ENCODE measurements at places on chromosomes 7 and 10.

GRCh38 chr10:24415455-24416125 is 206.7 kb downstream of the KIAA1217 start:
- DNase-seq: no peak

- DNase-seq: no peak
Measured at GRCh38 chr7:90726623-90727022, 130.5 kb downstream of the CDK14 start.

GRCh38 chr10:113612154-113612553 is 51.7 kb downstream of the NRAP start:
- DNase-seq: no peak

GRCh38 chr7:135857519-135858274 is 109.1 kb upstream of the FAM180A start:
- DNase-seq: no peak

- DNase-seq: no peak
Measured at GRCh38 chr10:45059632-45060031, 58.9 kb downstream of the ZNF22 start.

- no peak for DNase-seq
Measured at GRCh38 chr10:70683601-70683934, 11.3 kb downstream of the ADAMTS14 start.

GRCh38 chr10:103852856-103853255 is 2.5 kb downstream of the SH3PXD2A start:
- DNase-seq: no peak

GRCh38 chr7:142832417-142832816 is 22.5 kb upstream of the EPHB6 start:
- DNase-seq: no peak

- DNase-seq: no peak
Measured at GRCh38 chr7:91910171-91910570, 29.7 kb upstream of the MTERF1 start.

- DNase-seq: no peak
Measured at GRCh38 chr7:105678811-105679495, 97.7 kb upstream of the EFCAB10 start.

- DNase-seq: no peak
Measured at GRCh38 chr7:81370822-81371221, 399.0 kb downstream of the HGF start.

DNA sequence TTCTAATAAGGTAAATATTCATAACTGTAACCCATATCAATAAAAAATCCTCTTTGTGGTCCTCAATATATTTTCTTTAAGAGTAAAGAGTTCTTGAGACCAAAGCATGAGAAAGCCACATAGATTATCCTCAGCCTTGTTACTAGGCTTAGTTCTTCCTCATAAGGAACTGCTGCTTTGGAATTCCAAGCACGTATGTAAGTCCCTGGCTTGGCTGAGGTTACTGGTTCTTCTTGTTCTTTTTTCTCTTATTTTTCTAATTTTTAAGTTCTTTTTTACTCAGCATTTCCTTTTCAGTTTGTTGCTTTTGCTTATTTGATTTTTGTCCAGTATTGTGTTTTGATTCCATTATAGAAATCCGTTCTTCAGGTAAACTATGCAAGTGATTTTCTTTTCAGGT is 127.3 kb downstream of the MARCHF5 start:
- DNase-seq: no peak

GRCh38 chr7:79452032-79452494 is 1.4 kb downstream of the MAGI2 start:
- DNase-seq: no peak

GRCh38 chr7:82964150-82964882 is 198.4 kb downstream of the PCLO start:
- no peak for DNase-seq

DNA sequence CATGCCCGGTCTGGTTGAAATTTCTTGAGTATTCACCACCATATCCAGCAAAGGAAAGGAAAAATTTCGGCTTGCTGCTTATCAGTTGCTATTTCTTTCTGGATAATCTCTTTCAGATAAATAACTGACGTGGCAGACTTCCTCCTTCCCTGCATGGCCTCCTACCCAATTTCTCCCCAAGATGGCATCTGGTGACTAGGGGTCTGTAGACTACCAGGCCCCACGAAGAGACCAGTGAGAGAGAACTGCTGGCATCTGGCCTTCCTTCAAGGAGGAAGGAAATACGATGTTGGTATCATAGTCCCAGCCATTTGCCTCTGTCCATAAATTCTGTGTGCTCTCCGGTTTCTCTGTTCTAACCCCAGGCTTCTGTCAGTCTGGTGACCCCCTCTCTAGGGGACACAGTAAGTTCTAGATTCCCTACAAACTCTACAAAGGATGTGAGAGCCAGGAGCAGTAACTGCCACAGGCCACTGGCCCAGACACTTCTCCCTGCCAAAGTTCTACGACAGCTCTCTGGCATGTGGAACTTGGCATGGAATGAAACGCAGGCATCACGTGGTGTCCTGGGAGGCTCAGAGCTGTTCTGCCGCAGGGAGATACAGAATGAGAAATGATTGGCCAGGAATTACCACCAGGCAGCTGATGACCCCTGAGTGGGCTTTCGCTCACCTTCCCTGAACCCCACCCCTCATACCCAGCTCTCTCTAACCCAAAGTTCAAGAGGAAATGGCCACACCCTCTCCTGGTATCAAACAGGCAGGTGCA is 30.0 kb upstream of the MSRB2 start:
- no peak for DNase-seq

- DNase-seq: no peak
Measured at GRCh38 chr10:17365402-17365801, 89.0 kb downstream of the ST8SIA6 start.

DNA sequence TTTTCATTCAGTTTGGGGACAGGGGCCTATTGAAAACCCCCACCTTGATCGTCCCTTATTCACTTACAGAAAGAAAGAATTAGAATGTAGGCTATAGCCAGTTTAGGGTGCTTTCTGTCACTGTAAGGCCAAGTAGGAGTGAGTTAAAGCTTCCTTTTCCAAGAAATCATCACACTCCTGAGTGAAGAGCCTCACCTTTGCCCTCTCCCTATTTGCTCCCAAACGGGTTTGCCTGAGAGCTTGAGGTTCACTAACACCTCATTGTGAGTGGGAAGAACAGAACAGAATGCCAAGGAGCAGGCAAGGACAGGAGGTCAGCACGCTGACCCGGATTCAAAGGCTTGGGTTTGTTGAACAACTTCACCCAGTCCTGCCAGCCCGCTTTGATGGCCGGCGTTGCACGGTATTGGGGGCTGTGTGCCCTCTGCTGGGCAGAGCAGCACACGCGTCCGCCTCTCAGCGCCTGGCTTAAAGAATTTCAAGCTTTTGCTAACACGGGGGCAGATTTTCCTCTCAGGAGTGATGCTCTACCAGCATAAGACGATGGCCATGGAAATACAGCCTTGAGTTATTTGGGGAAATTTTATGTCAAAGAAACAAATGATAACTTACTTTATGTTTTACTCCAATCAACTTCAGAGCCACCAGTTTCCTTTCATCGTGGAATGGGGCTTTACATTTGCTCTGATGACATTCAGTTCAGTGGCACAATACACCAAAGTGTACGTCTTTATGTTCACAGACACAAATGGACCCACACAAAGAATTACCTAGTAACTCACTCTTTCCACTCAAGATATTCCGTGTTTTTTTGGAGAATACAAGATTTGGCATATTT is 470.0 kb downstream of the SUGCT start:
- no peak for DNase-seq

DNA sequence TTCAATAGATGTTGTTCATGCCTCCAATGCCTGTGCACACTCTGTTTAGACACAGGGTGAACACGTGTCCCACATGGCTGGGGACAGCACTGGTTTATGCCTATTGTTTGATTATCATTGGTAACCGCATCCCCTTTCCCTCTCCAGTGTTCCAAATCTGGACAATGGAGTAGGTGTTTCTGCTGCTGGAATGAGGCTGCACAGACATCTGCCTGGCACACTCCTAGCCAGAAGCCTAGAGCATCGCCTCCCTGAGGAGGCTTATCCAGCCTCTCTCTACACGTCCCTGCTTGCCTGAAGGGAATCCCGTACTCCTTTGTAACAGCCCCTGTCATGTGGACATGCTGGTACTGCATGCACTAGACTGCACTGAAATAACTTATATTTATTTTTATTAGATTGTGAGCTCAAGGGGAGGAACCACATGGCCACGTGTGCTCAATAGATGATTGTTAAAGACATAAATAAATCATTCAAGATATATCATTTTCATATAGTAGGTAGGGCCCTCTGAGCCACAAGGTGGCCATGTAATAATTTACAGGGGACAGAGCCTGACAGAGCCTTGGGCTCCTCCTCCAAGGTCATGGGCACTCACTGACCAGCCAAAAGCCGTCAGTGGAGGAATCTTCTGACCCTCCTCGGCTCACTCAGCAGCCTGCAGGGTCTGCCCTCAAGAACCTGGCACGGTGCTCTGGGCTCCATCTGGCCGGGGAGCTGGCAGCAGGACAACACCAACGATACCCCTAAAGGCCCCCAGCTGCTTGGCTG is 310.9 kb upstream of the ZNF32 start:
- no peak for DNase-seq

DNA sequence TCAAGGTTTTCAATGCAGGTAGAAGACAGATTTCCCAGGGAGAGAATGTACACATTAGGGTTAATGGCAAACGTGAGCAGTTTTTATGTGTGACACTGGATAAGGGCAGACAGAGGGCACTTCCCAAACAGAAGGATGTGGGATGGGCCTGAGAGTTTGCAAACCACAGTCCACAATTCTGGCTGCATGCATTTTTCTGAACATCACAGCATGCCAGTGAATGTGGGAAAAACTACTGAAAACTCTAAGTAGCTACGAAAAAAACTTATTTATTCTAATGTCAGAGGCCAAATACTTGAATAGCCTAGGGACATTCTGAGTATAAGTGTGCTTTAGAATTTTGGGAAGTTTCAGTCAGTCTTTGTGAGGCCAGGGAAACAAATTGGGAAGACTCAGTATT is 145.9 kb downstream of the NRCAM start:
- no peak for DNase-seq

DNA sequence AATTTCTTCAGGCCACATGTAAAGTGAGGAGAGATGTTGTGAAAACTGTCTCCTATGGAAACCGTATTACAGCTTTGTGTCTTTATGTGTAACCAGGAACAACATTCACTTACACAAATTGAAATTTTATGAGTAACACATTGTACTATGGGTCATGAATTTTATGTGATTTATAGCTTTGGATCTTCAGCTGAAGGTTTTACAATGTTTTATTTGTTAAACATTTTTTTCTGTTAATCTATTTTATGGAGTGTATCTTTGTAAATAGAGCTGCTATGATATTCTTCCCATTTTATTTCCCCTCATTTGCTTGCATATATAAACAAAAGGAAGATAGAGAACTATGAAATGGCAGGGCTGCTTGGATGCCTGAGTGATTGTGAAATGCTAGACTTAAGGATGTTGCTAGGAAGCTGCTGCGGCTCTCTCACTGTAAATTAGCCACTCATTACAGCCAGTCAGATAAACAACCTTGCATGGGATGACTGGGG is 104.5 kb upstream of the PCLO start:
- no peak for DNase-seq

DNA sequence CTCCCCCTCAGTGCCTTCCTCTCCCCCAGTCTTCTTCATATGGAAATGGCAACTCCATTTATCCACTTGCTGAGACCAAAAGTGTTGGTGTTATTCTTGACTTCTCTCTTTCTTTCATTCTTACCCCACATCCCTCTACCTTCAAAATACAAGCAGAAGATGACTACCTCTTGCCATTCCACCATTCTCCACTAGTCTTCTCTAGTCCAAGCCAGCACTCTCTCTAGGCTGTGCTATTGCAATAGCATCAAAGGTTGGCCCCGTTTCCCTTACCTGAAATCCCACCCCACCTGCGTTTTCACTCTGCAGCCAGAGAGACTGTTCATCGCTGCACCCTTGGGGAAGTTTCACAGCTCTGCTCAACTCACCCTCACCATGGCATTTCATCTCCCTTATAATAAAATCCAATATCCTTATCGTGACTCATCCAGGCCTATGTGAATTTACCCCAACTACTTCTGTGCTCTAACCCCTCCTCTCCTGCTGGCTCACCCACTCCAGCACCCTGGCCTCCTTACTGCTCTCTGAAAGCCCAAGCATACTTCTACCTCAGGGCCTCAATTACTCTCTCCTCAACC is 109.1 kb downstream of the LSM5 start:
- no peak for DNase-seq

- no peak for DNase-seq
Measured at GRCh38 chr7:26166684-26167266, 14.8 kb downstream of the NFE2L3 start.

DNA sequence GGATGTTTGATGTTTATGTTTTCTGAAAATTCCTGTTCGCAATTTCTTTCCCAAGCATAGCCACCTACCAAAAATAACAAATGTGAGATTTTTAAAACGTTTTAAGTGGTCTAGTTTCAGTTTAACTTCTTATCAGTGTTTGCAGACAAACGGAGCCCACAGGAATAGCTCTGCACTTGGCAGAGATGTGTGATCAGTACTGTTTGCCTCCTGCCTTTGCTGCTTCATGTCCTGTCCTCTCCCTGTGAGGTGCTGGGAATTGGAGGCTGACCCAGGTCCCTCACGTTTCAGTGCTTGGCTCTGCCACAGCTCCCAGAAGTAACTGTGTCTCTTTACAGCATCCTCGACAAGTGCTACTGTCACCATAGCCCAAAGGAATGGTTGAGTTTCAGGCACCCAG is 1.2 kb downstream of the UCN3 start:
- DNase-seq: no peak

DNA sequence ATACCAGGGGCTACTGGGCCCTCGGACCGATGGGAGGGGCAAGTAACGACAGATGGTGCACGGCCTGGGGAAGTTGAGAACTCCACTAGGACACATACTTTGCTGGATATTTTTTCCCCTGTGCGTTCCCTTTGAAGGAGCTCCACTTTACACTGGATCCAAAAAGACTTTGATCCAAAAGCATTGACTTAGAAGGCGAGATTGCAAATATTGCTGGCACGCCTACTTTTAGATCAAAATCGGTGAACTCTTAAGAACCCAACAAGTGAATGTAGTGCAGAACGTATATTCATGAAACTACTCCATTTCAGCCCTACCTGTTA is 436 bp upstream of the SLC25A13 start:
- DNase-seq: no peak

DNA sequence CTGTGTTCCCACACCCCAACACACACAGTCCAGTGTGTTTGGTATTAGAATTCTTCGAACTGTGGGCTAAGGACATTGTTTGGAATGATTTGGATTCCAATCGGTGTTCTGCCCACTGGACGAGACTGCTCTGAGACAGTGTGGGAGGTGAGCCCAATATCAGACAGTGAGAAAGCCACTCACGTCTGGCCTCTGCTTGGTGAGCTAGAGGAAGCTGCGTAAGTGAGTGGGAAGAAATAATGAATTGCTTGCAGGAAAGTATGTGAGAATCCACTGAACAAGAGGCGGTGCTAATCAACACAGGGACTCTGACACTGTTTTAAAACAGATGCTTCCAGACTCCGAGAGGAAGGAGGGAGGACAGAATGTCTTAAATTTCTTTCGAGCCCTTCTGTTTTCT is 675.0 kb upstream of the ANKRD30A start:
- no peak for DNase-seq

Data from stimulated activated CD8-positive, alpha-beta memory T cell treated with anti-CD3 and anti-CD28 coated beads, Interleukin-12 subunit alpha, Interleukin-12 subunit beta, amount 100 ng/mL, for 4 hours (primary cell).